ENCODE measurements at places on chromosomes 6 and 20.

DNA sequence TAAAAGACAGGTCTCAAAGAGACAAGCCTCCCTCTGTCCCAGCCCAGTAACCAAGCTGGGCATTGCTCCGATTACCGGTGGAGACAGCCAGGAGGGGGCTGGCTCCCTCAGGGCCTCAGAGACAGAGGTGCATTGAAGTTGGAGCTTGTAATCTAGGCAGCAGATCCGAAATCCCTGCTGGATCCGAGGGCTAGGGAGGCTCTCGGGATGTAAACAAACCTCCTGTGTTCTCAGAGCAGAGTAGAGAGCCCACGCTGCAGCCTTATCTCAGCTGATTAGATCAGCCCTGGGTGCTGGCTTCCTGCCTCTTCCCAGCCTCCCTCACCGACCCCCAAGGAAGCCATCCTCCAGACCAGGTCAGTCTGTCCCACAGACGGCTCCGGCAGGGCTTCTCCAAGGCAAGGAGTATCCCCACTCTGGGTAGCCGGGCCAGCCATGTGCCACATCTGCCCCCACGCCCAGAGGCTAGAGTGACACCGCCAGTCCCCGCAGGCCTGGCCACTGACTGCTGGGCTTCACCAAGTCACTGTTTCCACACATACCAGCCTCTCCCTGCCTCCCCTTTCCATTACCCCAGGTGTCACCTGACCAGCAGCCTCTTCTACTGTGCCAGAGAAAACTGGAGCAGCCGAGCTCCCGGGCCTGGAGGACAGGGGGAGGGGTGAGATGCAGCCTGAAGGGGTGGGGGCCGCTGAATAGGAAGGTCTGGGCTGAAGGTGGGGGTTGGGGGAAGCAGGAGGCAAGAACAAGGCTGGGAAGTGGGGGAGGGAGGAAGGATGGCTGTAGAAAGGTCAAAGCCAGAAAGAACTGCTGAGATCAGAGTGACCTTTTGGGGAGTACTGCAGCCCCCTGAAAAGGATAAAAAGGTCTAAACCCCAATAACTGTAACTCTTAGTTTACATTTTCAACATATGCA is 6.0 kb downstream of the SDC4 start:
- no peak for DNase-seq

- no peak for DNase-seq
Measured at GRCh38 chr6:6916598-6916997, 191.2 kb upstream of the RREB1 start.

DNA sequence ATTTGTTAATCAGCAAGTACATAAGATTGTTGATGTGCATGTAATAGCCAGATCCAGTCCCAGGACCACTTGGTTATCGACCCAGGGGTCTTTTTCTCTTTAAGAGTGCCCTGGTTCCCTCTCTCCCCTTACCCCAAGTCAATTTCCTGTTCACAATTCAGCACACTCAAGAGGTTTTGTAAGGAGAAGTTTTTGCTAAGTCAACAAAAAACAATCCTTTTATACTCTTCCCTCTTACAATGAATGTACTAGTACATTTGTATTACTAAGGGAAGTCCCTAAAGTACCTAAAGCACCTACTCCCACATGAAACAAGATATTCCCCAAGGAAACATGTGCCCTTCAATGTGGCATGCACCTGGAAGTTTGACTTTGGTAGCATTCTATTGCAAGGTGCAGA is 1.6 kb upstream of the NT5DC1 start:
- no peak for DNase-seq

DNA sequence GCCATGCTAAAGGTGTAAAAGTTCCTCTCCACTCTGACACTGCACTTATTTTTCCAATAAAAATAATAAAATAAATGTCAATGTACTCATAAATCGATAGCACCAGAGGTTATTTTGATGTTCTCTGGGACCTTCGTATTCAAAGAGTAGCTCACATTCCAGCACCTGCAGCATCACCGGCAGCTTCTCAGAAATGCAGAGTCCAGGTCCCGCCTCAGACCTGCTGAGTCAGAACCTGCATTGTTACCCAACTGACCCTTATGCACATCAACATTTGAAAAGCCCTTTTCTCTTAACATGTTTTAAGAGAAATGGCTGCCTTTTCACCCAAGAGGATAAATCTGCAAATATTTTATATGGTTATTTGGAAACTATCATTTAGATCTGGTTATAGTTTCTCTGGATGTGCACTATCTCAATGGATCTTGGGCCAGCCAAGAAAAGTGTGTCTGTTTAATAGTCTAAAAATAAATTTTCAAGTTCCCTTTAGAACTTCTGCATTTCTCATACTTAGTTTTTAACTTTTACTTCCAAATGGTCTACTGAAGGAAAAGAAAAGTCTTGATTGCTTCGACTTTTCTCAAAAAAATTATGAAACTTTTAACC is 216.2 kb upstream of the PRDM1 start:
- DNase-seq = no peak

- DNase-seq = no peak
Measured at GRCh38 chr6:139643986-139644385, 269.5 kb upstream of the CITED2 start.

GRCh38 chr6:81609736-81610135 is 142.7 kb downstream of the TENT5A start:
- no peak for DNase-seq

DNA sequence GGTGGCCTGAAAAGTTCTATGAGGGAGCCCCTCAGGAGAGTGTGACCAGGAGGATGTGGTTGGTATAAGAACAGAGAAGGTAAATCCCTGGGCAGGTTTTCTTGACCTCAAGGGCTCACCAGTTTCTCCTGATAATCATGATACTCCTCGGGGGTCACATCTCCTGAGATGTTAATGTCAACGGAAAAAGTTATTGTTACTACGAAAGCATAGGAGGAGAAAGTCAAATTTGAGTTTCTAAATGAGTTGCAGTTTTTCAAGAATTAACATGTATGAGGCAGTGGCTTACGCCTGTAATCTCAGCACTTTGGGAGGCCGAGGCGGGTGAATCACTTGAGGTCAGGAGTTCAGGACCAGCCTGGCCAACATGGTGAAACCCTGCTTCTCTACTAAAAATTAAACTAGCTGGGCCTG is 23.4 kb downstream of the MGME1 start:
- no peak for DNase-seq

DNA sequence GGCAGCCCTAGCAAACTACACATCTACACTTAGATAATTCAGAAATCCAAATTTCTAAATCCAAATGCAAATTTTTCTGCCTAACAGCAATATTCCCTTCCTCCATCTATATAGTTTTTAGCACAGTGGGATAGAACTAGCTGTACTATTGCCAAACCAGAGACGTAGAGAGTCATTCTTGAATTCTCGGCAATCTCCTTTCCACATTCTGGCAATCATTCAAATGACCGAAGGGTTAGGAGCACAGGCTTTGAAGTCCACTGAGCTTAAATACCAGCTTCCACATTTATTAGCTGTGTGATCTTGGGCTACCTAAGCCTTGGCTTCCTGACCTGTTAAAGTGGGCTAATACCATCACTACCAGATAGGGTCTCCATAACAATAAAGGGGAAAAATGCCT is 3.1 kb upstream of the RPS12 start:
- no peak for DNase-seq

GRCh38 chr6:138188278-138188941 is 26.7 kb downstream of the ARFGEF3 start:
- DNase-seq = no peak

GRCh38 chr6:90403489-90404381 is 107.1 kb upstream of the BACH2 start:
- no peak for DNase-seq

DNA sequence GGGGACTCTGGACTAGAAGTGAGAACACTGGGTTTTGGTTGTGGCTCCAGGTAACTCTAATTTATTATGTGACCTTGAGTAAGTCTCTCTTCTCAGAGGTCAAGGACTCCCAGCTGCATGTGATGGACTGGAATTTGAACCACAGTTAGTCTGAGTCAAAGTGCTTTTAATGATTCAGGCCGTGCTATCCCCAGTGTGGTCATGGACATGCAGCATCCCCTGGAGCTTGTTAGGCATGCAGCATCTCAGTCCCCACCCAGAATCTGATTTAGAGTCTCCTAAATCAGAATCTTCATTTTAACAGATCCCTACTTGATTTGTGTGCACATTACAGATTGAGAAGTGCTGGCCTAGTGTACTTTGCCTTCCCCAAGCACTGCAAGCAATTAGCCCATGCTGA is 74.2 kb downstream of the TOX2 start:
- no peak for DNase-seq

DNA sequence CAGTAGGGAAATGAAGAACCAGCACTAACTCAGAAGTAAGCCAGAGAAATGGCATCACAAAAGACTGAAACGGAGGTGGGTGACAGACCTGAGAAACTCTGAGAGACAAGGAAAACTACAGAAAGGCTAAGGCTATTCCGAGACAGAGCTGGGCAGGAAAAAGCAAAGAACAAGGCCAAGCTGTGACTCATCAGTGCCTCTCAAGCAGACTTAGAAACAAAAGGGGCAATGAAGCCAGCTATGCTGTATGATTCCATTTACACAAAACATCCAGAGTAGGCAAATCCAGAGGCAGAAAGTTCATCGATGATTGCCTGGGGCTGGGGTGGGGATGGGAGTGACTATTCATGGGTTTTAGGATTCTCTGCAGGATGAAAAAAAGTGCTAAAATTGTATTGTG is 50.0 kb downstream of the SLC23A2 start:
- DNase-seq = no peak

GRCh38 chr20:9615766-9616454 is 101.5 kb downstream of the LAMP5 start:
- DNase-seq = no peak

DNA sequence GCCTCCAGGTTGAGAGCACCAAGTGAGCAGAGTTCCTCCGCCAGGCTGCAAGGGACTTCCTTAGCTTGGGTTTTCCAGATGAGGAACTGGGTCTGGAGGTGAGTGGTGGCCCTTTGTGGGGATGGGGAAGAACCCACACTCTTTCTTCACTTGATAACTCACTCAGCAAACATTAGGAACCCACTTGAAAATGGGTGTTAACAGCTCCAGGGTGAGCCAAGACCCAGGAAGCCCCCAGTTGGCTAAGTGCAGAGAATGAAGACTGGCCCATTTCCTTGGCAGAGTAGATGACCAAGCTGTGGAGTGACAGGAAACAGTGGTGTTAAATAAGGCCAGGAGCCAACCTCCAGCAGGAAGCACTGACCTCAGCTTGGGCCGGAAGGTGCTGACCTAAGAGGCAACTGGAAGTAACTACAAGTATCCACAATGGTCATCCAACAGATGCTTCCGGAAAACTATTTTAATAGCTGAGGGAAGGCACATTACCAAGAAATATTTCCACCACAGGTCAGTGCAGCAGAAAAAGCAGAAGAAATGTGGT is 22.7 kb downstream of the MRPL14 start:
- DNase-seq = no peak

DNA sequence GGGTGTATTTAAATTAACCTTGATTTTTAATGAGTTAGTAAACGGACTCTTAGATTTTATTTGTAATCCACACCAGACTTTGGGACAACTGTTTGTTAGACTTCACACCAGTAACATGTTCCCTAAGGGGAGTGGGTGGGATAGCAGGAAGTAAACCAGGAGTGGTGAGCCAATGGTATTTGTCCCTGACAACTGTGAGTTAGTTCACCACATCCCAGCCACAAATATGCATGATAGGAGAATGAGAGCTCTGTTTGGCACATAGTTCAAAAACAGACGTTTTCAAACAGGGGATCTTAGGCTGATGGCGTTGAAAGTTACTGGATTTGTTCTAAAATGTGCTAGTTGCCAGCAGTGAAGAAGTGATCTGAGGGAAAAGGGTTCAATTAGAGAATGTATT is 18.7 kb upstream of the COL10A1 start:
- DNase-seq = no peak
